PC-9 (cell line): ENCODE measurements at places on chromosomes 13 and 19. TPM values are rescaled to one million over a fixed set of nuclear protein-coding genes. Genes with fewer than 3 reads are reported as not detected.

Gene TMEM150B
- total RNA-seq: not detected in 2 replicates

Gene IGFL1
- total RNA-seq: 2.6 and 3.7 TPM in 2 replicates

Gene HIPK4
- total RNA-seq: 0.37 and 0.38 TPM in 2 replicates

Gene PNMA8A
- total RNA-seq: not detected in 2 replicates

DNA sequence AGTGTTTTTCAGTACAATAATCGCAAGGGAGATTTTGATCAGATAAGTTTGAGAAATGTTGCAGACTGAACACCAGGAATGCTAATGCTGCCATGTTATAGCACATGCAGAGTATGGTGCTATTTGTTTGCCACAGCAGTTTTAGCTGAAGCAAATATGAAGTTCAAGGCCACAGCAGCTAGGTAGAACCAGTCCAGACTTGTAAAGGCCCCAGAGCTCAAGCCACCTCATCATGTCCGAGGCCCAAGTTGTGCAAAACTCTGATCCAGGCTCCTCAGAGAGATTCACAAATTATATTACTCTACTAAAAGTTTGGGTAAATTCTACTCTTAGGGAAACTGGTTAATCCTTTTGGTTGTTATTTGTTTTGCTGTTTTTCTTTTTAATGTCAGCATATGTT is 2702.6 kb downstream of the PCDH9 start:
- DNase-seq: no peak

DNA sequence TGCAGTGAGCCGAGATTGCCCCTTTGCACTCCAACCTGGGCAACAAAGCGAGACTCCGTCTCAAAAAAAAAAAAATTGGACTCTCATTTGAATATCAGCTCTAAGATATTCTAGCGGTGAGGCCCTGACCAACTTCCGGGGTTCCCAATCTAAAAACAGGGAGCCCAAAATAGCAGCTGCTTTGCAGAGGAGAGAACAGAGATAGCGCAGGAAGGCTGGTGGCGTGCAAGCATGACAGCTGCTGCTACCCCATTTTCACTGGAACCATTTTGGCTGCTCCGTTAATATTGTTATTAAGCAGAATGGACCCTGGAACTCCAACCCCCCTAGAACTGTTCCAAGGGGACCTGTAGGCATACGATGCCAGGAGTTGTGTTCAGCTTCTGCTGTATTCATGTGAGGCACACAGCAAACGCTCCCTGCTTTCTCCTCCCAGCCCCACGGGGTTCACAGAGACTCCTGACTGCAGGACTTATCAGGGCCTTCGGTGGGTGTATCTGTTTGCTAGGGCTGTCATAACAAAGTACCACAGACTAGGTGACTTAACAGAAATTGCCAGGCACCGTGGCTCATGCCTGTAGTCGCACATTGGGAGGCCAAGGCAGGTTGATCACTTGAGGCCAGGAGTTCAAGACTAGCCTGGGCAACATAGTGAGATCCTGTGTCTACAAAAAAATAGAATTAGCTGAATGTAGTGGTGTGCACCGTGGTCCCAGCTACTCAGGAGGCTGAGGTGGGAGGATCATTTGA is 11.5 kb downstream of the STXBP2 start:
- no peak for DNase-seq

DNA sequence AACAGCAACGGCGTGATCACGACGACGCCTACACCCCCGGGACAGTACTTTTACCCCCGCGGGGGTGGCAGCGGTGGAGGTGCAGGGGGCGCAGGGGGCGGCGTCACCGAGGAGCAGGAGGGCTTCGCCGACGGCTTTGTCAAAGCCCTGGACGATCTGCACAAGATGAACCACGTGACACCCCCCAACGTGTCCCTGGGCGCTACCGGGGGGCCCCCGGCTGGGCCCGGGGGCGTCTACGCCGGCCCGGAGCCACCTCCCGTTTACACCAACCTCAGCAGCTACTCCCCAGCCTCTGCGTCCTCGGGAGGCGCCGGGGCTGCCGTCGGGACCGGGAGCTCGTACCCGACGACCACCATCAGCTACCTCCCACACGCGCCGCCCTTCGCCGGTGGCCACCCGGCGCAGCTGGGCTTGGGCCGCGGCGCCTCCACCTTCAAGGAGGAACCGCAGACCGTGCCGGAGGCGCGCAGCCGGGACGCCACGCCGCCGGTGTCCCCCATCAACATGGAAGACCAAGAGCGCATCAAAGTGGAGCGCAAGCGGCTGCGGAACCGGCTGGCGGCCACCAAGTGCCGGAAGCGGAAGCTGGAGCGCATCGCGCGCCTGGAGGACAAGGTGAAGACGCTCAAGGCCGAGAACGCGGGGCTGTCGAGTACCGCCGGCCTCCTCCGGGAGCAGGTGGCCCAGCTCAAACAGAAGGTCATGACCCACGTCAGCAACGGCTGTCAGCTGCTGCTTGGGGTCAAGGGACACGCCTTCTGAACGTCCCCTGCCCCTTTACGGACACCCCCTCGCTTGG is 966 bp downstream of the JUNB start:
- peak; percentile 49 for DNase-seq

GRCh38 chr13:60629158-60629557 is 232.1 kb downstream of the TDRD3 start:
- DNase-seq: no peak

- no peak for DNase-seq
Measured at GRCh38 chr19:17075864-17076542, 426 bp downstream of the MYO9B start.

DNA sequence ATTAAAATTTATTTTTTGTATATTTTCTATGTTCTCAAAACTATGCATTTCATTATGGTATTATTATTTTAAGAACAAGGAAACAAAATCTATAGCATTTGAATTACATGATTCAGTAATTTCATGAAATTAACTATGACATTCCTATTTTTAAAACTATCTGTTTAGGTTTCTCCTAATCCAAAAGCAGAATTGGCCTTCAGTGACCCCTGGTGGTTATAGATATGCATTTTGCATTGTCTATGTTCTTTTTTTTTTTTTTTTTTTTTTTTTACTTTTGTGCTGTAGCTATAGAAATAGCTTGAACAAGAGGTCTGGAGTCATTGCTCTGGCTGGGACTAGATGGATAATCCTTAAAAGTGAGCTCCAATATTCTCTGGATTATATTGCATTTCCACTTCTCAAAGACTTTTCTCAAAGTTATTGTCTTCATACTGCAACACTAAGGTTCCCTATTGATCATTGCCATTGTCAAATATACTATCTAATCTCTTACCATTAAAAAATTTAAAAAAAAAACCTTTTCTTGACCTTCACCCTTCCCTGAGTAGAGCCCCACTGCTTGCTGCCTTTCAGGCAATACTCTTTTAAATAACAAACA is 15.9 kb upstream of the DNAJC3 start:
- peak; percentile 62 for DNase-seq

- no peak for DNase-seq
Measured at GRCh38 chr13:39209731-39210531, 171.7 kb downstream of the NHLRC3 start.

GRCh38 chr13:63632321-63632720 is 2216.7 kb upstream of the PCDH20 start:
- DNase-seq: no peak

DNA sequence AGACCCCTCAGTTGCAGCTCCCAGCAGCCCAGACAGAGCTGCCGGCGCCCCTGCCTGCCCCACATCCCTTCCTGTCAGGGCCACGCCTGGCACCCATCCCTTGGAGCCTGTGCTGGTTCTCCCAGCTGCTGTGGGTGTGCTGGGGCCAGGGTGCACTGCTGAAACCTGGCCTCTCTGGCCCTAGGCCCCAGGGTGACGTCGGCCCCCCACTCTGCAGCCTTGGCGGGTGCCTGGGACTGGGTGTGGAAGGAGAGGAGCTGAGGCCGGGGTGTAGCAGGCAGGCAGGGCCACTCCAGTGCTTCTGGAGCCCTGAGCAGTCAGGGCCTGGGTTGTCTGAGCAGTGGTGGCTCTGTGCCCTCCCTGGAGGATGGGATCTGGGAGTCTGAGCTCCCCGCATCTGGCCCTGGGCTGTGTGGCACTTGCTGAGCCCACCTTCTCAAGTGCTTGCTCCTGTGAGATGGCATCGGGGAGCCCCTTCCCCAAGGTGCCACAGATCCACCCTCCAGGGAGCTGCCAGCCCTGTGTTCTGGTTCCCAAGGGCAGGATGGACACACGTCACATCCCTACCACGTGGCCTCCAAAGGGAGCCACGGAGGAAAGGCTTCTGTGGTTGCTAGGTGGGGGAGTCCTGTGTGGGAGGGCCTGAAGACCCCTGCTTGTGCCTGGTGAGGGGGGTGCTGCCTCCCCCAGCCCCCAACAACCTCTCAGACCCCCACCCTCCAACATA is 5.2 kb downstream of the PLEKHJ1 start:
- no peak for DNase-seq

- DNase-seq: no peak
Measured at GRCh38 chr19:6116749-6117430, 6.6 kb upstream of the RFX2 start.

DNA sequence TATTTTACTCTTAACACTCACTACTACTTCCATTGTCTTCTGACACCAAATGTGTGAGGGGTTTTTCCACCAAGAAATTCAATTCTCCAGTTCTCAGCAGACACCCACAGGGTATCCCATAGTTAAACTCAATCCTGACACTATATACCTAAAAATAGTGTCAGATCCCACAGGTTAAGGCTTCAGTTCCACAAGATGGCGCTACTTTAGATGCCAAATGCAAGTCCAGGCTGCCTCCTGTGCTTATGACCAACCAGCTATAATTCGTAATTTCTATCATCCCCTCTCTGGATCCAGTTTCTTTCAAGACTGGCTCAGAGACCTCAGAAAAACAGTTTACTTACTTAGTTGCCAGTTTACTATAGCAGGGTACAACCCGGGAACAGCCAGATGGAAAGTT is 1146.2 kb upstream of the SPRY2 start:
- DNase-seq: no peak

- peak; percentile 80 for DNase-seq
Measured at GRCh38 chr13:30125422-30126073, 181.8 kb downstream of the KATNAL1 start.

DNA sequence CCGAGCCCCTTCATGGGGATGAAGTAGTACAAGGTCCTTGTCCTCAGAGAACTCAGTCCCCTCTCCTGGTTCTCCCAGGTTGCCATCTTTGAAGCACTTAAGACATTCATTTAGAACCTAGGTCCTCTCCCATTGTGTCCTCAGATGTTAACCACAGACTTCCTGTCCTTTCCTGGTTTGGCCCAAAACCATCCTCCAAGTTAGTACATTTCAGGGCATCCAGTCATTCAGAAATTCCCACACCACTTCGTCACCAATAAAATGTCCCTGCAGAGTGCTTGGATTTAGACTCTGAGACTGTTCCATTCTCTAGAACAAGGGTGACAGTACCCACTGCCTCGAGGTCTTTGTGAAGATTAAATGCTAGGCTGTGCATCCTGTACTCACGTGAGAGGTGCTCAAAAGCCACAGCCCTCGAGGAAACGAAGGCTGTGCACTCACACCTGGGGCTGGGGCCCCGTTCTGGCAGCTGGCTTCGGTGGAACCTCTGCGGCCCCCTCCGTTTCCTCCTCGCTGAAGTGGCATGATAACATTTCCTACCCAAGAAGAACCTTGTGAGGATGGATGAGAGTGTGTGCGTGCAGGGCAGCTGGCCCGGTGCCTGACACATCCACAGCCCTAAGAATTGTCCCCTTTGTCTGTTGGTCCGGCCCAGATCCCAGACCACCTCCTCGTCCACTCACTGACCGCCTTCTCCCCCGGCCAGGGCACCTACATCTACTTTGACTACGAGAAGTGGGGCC is 4.7 kb downstream of the LENG1 start:
- DNase-seq: no peak

DNA sequence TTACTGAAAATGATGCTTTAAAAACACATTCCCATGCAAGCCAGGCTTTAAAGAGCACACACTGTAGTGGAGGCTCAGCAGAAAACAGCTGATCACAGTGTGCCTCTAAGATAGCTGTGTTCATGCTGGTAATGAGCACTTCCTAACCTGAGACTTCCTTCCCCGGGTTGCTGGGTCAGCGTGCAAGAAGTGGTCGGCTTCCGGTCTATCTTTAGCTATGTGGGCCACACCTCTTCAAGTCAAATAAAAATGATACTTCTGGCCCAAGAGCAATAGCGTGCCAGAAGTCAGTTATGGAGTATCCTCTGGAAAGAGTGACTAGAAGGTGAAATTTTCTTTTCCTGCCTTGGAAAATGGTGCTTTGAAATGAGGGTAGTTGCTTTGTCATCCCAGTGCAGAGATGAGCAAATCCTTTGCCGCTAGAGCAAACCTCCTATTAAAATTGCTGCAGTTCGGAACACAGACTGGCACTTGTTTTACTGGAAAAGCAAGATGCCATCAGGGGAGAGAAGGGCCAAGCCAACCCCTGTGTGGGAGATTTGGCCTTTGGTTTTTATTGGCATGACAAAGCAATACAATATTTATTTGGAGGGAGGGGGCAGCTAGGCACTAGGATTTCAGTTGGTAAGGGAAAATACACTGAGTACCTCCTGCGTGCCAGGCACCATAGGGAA is 64.2 kb downstream of the ARHGAP35 start:
- DNase-seq: peak; percentile 98

- DNase-seq: peak; percentile 81
Measured at GRCh38 chr13:87671031-87671752, at the start of gene SLITRK5. TSS of gene SLITRK5 (plus strand) at chr13:87671371. CDS start at chr13:87675389, 4,018 bp downstream.

GRCh38 chr13:91174886-91175501 is 172.5 kb upstream of the MIR17HG start:
- no peak for DNase-seq

DNA sequence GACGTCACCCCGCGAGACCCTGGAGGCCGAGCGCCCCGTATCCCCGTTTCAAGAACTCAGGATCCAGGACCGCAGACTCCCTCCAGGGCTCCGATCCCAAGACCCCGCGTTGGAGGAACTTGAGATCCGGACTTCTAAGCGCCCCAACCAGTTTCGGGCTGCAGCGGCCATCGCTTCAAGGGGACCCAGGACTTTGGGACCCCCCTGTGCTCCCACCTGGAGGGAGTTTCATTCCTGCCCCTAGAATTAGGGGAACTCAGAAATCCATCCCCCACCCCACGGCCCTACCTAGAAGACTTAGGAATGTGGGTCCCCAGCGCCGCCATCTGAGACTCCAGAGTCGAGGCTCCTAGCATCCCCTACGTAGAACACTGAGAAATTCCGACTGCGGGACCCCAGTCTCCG is 400 bp downstream of the PLEKHG2 start:
- peak; percentile 39 for DNase-seq

DNA sequence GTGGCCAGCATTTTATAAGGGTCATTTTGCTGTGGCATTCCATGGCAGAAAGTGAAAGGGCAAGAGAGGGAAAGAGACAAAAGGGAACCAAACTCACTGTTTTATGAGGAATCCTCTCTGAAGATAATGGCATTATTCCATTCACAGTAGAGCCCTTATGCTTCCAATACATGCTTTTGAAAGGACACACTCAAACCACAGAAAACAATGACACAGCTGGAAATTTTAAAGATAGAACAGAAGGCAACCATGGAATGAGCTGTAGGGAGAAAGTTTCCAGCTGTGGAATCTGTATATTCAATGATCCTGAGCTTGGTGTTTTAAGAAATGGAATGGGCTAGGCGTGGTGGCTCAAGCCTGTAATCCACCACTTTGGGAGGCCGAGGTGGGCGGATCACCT is 677.4 kb downstream of the SLITRK1 start:
- no peak for DNase-seq

DNA sequence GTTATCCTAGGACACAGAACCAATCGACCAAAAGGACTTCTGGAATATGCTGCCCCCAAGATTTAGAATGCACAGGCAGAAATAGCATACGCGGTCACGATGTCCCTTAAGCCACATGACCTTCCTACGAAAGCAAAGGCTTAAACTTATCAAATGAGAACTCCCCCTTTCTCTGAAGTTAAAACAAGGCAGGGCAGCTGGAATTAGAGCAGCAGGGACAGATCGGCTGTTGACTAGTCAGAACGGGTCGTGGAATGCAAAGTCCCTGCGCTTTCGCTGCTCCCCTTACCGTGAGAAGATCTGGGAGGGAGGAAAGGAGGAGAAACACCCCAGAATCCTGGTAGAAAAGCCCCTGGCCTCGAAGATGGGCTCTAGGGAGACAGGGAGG is 799 bp upstream of the USPL1 start:
- peak; percentile 83 for DNase-seq
